Stimulated activated CD4-positive, alpha-beta T cell treated with anti-CD3 and anti-CD28 coated beads, Interleukin-1b, Interleukin-23, amount 100 ng/mL, for 1 hour (primary cell): ENCODE measurements at places on chromosomes 2 and 18.

- no peak for DNase-seq
Measured at GRCh38 chr2:99032001-99032400, 96.0 kb upstream of the CRACDL start.

DNA sequence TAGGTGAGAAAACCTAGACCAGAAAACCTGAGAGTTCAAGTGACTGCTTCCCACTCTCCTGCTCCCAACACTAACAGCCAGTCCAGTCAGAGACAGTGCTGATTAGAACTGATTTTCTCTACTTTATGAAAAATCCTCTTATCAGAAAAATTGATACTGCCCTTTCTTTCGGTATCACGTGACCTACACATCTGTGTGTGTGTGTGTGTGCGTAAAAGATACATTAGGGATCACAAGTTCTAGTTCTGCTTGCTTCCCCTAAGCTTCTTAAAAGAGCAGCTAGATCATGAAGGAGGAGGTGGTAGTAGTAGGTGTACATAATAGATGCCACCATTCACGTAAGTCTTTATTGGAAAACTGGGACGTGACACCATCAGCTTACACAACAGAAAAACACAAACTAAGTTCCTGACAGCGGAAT, 1.5 kb downstream of the ARL5A start:
- no peak for DNase-seq

GRCh38 chr18:74806700-74807416, 209.2 kb downstream of the ZNF407 start:
- no peak for DNase-seq

GRCh38 chr2:211329421-211329820, 773.0 kb downstream of the CPS1 start:
- no peak for DNase-seq

DNA sequence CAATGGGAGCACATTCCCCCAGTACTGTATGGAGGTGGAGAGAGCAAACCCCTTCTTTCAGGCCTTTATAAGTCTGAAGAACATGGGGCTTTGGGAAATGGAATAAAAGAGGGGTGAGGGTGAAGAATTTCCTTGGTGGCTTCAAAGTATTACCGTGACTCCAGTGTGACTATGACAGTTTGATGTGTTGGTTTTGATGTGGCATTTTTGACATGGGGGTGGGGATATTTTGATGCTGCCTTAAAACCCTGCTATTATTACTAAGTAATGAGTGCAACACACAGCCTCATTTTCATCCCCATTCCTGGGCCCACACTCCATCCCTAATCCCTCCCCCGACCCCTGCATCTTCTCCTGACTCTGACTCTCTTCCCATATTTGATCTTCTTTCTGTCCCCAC, 23.6 kb downstream of the QPCT start:
- no peak for DNase-seq

DNA sequence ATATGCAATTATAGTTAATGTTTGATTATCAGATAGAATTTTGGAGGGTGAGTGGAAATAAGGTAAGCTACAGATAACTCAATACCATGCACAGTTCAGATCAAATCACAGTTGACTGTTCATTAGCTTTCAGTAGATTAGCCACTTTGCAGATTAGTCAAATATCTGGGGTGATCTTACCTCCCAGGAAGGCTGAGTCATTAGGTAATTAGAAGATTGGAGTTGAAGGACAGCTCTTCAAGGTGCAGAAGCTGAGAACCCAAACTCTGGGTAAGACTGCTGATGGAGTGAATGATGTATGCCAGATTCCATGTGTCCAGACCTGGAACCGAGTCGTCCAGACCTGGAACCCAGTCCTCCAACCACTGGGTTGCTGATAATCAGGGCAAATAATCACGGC, 262.8 kb upstream of the UBE2E3 start:
- no peak for DNase-seq

GRCh38 chr2:180980943-180981911, 822 bp downstream of the UBE2E3 start:
- no peak for DNase-seq

- DNase-seq: no peak
Measured at GRCh38 chr2:177474998-177475397, 82.4 kb downstream of the AGPS start.

DNA sequence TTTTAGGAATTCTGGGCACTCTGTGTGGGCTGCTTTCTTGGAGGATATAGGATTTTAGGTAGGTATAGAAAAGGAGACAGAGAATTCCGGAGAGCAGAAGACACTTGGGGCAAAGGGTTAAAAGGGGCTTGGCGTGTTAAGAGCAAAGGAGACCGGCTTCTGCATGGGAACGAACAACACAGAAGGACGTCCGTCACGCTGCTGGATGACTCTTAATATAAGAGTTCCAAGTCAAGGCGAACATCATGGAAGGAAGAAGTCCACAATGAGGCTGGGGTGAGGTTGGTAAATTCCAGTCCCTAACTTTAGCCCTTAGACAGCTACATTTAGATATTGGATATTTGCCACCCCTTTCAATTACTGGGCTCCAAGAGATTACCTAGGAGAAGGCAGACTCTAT, 15.9 kb upstream of the SLC20A1 start:
- DNase-seq: no peak

- no peak for DNase-seq
Measured at GRCh38 chr2:238739668-238740067, 108.2 kb upstream of the TWIST2 start.

GRCh38 chr2:218031261-218031660, 28.5 kb upstream of the TNS1 start:
- DNase-seq: no peak

DNA sequence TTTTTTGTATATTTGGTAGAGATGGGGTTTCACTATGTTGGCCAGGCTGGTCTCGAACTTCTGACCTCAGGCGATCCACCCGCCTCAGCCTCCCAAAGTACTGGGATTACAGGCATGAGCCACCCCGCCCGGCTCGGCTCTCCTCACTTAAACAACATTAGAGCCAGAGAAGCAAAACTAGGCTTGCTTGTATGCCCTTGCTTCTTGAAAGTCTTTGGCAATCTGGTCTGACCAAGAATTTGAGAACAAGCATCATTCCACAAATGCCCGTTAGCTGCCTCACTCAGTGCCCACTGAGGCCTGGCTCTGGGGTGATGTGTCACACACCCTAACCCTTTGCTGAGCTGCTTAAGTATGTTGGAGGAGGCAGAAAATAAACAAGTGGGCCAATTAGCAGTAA, 33.5 kb downstream of the SOWAHC start:
- no peak for DNase-seq

DNA sequence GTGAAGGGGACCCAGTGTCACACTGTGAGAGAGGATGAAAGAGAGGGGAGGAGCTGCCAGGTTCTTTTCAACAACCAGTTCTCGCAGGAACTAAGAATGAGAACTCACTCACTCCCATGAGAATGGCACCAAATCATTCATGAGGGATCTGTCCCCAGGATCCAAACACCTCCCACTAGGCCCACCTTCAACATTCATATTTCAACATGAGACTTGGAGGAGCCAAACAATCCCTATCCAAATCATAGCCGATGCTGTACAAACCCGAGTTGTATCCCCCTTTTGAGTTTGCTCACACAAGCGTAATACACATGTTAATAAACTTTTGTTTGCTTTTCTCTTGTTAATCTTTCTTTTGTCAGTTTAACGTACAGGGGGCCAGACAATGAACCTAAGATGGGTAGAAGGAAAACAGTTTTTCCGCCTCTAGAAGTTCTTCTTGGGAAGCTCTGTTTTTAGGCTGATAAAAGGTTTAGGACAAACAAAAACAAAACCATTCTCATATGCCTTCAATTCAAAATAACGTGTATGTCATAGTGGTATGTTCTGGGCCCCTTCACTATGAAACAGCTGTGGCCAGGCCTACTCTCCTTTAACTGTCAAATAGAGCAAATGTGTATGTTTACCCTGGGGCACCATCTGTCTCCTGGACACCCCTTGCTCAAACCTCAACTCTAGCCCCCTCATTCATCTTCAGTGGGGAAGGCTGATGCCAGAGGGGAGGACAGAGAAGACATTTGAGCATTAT, 9.1 kb upstream of the TMEM37 start:
- no peak for DNase-seq

DNA sequence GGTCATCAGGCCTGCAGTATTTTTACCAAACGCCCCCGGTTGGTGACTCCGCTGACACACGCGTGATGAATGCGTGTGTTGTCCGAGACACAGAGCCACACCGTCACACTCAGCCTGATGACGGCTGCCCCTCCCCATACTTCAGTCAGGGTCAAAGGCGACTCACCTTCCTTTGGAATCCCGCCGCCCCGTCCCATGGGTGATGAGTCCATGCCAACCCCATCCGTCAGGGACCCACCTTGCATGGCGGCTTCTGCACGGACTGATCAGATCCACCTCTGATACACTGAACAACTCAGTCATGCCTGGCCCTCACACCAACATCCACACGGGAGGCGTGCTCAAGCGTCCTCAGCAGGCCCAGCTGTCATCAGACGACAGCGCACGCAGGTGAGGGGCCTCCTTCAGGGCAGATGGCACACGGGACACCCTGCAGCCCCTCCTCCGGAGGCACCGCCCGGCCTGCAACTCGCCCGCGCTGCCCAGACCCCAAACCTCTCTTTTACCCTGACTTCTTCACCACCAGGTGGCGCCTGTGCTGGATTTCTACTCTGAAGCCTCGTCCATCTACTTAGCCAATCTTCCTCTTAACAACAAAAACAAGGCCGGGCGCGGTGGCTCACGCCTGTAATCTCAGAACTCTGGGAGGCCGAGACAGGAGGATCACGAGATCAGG, 89.2 kb downstream of the ZNF516 start:
- DNase-seq: no peak

DNA sequence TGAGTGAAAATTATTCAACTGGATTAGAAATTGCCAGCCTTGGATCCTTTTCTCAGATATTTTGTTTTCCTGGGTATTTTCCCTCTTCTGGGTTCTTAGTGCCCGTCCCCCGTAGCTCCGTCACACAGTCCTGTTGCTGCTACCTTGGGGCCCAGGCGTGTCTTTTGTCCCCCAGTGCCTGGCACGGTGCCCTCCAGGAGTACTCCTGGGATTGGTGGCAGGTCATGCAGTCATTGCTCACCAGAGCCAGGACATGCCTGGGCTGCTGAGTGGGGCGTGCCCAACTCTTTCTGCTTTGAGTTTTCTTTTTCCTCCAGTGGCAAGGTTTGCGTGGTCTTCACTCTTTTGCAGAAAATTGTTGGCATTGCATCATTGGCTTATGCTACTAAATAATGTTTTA, 275.2 kb downstream of the AGAP1 start:
- DNase-seq: no peak

GRCh38 chr18:13715330-13715729, 11.0 kb downstream of the FAM210A start:
- no peak for DNase-seq

DNA sequence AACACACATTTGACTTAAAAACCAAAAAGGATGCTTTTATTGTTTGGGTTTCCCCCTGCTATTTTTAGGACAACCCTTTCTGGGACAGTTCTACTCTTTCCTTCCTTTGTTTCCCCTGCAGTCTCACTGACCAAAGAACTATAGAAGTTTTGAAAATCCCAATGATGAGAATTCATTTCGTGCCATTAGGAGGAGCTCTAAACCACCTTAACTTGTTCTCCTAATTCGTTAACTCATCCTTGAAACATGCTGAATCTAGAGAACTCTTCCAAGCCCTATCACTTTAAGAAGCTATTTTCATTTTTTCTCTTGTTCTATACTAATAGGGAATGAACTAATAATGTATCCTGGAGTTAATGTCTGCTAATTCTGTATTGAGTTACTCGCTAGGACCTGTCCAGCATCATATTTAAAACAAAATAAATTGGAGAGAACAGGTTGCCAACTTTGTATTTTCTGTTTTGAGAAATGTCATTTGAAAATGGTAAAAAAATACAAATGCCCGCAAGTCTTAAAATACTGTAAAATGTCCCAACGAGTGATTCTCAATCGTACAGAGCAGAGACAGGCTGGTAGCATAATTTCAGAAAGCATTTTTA, 62.9 kb downstream of the AFTPH start:
- DNase-seq: no peak

GRCh38 chr2:74886811-74887210, 52.9 kb downstream of the HK2 start:
- no peak for DNase-seq

DNA sequence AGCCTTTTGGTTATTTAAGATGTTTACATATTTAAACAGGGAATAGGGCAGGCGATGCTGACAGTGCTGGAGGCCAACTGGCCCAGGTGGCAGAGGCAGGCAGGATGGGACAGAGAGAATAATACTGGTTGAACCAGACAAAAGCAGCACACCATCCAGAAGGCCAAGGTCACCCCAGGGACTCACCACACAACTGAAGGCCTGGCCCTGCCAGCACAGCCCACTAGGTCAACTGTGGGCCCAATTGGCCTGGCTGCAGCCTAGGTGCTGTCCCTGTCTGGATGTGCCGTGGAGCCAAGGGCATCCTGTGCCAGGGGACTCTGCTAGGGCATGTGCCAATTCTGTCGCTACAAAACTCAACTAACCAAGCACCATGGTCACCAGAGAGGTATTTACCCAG, 69.2 kb downstream of the RNF152 start:
- no peak for DNase-seq

- DNase-seq: no peak
Measured at GRCh38 chr2:213175673-213176247, 24.3 kb upstream of the IKZF2 start.

GRCh38 chr2:127108090-127108523, 1.2 kb upstream of the BIN1 start:
- DNase-seq: no peak

DNA sequence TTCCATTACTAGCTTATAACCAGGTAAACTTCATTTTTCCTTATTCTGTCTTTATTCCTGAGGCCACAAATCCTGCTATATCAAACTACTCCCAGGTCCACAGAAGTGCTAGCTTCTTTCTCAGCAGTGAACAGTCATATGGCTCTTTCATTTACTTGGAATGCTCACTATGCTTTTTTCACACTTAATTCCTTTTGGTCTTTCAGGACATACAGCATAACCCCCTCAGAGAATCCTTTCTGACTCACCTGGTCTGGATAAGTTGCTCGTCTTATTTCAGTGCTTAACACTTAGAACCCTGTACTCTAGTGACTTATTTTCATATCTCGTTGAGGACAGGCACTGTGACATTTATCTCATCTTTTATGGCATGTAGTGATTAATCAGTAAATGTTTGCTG, 325.0 kb upstream of the UBE2E3 start:
- no peak for DNase-seq

DNA sequence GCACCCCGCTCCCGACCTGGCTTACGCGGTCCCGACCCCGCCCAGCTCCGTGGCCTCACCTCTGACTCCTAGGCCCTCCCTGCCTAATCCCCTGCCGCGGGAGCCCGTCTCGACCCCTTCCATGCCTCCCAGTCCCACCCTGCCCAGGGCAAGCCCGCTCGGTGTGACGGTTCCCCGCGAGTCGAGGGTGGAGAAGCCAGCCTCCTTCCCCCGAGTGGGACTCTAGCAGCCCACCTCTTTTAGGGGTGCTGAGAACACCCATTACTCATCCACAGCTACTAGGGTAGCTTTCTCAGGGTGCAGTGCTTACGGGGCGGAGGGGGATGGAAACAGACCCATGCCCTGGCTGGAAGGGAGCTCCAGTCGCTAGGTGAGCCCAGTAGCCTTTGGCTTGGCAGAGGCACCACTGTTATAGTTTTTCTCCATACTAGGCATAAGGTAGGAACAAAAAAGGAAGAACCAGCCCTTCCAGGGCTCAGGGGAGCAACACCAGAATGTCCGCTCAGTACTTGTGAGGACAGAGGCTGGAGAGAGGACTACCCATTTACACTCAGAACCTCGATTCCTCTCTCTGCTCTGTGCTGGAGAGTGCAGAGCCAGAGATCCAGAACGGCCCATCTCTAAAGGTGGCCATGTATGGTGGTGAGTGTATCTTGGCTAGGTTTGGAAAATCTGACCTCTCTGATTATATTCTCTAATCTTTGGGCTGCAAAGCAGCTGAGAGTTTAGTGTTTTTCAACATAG, 606 bp downstream of the AGBL5 start:
- DNase-seq: no peak
